ENCODE measurements at places on chromosomes 16 and 17. TPM values are rescaled to one million over a fixed set of nuclear protein-coding genes. Genes with fewer than 3 reads are reported as not detected.

DNA sequence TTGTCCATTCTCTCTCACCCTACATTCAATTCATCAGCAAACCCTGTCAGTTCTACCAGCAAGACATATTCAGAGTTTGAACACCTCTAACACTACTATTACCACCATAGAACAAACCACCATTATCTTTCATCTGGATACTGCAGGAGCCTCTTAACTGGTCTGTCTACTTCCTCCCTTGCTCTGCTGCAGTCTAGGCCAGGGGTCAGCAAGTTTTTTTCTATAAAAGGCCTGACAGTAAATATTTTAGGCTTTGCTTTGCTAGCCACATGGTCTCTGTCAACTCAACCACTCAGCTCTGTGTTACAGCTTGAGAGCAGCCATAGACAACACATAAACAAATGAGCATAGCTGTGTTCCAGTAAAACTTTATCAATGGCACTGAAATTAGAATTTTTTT is 13.8 kb downstream of the KCTD19 start:
- no peak for DNase-seq

- no peak for DNase-seq
Observed at GRCh38 chr17:43142153-43142552, 17.0 kb upstream of the BRCA1 start.

GRCh38 chr16:84063980-84064379 is 21.4 kb upstream of the SLC38A8 start:
- DNase-seq, result no peak

GRCh38 chr16:82846806-82847205 is 220.0 kb downstream of the CDH13 start:
- no peak for DNase-seq

GRCh38 chr17:78138204-78139060 is 7.8 kb upstream of the C17orf99 start:
- no peak for DNase-seq

GRCh38 chr17:55434721-55435120 is 13.1 kb upstream of the MMD start:
- DNase-seq, result no peak

GRCh38 chr17:63075969-63076368 is 109.9 kb downstream of the TANC2 start:
- no peak for DNase-seq

The SULT1A4 gene
- 2.1 TPM for total RNA-seq

The ANKFN1 gene
- total RNA-seq, result 0.24 TPM

The USH1G gene
- 2.6 TPM for total RNA-seq

The OSGIN1 gene
- 1.7 TPM for total RNA-seq

The CA7 gene
- total RNA-seq, result 2.2 TPM

The GJC1 gene
- total RNA-seq, result 104 TPM

The SLC6A2 gene
- total RNA-seq, result 0.20 TPM

The ECI1 gene
- 100 TPM for total RNA-seq
